ELR (cell line): ENCODE measurements at places on chromosomes 6 and 20.

DNA sequence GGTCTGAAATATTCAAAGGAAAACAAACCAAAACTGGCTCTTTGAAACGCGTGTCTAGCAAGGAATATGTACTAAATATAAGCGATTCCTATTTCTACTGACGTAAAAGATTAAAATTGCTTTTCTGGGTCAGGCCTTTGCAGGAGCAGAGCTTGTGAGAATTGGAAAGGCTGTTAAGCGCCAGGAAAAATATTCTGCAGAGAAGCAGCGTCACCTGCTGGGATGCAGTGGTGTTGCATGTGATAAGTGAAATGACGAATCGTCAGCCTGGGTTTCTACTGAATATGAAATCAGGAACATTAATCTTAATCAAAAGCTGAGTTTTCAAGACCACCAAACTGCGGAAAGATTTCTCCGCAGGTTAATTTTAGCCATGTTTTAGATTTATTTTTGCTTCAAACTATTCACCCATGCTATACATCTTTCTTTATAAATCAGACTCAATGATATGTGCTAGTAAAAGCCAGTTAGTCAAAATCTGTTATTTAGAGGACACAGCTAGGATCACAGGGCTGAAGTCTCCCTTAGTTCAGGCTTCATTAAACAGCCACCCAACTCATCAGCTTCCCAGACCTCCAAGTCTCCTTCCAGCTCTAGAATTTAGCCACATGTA lies 67.4 kb downstream of the ALDH8A1 start:
- DNase-seq, result peak; percentile 59

- no peak for DNase-seq
These were observed 10.7 kb downstream of the GTSF1L start for GRCh38 chr20:43716123-43716522.

- no peak for DNase-seq
These were observed 55.9 kb downstream of the KCNQ5 start for GRCh38 chr6:72677740-72678139.

- no peak for DNase-seq
These were observed 17.6 kb upstream of the OR2J2 start for GRCh38 chr6:29153083-29153482.

DNA sequence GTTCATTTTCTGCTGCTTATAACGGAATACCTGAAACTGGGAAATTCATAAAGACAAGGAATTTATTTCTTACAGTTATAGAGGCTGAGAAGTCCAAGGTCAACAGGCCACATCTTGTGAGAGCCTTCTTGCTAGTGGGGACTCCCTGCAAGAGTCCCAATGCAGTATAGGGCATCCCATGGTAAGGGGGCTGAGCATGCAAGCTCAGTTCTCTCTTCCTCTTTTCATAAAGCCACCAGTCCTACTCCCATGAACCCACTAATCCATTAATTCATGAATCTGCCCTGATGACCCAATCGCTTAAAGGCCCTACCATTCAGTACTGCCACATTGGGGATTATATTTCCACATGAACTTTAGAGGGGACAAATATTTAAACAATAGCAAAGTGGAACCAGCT lies 26.5 kb downstream of the CYB5R4 start:
- no peak for DNase-seq

- no peak for DNase-seq
These were observed 8.5 kb upstream of the MCM3 start for GRCh38 chr6:52293067-52293466.

GRCh38 chr20:40173872-40174271 lies 515.2 kb downstream of the MAFB start:
- no peak for DNase-seq

- DNase-seq, result peak; percentile 74
These were observed 711 bp upstream of the SIRT5 start for GRCh38 chr6:13573669-13574110.

DNA sequence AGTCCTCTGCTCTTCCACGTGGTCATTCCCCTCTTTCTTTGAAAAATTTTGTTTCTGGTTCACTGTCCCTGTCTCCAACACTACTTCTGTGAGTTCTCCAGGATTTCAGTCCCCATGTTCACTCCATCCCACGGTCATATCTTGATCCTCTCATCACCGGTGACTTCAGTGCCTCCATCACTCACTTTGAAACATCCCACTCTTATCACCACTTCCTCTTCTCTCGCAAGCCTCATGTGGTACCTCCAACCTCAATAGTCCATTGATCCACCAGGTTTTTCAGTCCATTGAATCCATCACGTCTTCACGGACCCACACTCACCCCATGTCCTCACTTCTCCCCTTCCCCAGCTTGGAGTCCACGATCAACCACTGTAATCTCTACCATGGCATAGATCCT lies 64.8 kb downstream of the CARMIL1 start:
- no peak for DNase-seq

DNA sequence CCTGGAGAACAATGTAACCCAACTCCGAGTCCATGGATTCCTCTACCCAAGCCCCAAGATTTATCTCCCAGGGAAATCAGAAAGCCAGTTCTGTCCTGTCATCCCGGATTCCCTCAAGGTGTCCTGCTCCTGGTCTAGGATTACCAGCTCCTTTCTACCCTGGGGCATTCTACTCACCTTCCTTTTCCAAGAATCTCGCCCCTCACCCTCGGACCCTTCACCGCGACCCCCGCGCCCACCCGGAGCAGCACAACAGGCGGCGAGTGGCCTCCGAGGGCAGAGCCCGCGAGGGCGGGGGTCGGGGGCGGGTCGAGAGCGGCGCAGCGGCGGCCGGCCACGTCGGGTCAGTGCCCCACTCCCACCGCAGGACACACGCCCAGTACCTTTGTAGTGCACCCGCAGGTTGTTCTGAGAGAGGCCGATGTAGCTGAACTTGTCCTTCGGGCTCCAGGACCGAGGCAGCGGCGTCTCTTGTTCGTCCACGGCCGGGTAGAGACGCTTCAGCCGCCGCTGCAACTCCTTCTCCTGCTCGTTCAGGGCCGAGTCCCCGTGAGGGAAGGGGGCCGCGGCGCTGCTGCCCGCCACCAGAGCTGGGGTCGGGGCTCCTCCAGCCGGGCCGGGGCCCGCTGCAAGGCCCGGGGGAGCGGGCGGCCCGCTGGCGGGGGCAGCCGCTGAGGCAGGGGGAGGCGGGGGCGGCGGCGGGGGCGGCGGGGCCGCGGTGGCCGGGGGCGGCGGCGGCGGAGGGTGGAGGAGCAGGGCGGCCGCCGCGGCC lies 897 bp downstream of the RANBP9 start:
- peak; percentile 52 for DNase-seq

GRCh38 chr6:147837540-147837939 lies 329.1 kb downstream of the SAMD5 start:
- peak; percentile 1 for DNase-seq

- DNase-seq, result peak; percentile 84
These were observed 39.9 kb downstream of the RPRD1B start for GRCh38 chr20:38073307-38074071.

GRCh38 chr6:113695516-113695915 lies 161.6 kb upstream of the MARCKS start:
- DNase-seq, result no peak

DNA sequence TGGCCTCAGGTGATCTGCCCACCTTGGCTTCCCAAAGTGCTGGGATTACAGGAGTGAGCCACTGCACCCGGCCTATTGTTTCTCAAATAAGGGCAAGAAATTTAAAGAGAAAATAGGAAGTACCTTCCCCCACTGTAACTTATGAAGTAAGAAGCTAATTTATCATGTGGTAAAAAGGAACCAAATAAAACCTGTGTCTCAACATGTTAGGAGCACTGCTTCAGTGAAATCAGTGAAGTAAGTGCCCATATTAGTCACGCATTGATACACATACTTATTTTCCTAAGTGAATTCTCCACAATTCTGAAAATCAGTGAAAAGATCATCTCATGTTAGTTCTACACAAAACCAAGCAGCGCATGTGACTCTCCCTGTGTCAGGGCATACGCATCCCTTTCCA lies 14.2 kb upstream of the LPA start:
- DNase-seq, result no peak

- no peak for DNase-seq
These were observed 73.8 kb downstream of the EYA4 start for GRCh38 chr6:133314947-133315346.

DNA sequence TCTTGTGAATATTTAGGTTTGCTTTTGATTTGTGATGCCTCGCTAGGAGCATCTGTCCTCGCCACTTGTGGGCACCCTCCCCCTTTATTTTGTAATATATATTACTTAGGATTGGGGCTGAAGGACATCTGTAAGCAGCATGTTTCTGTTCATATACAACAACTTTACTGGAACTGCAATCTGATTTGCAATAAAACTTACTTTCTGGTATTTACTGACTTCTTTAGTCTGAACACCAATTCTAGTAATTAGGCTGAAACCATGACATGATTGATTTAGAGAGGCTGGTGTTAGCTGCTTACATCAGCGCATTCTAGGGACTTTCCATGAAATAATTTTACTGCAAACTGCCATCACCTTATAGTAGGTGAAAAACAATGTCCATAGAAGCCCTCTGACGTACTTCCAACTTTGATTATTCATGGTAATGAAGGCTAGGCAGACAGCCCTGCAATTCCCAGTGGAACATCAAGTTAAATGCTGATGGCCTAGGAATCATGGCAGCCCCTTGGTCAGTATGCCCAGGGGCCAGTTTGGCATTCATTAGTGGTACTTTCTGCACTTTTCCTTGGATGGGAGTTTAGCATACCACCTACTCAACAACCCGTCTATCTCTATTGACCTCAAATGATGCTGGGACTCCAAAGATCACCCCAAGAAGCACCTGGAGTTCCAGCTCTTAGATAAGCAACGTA lies 132.9 kb upstream of the MCHR2 start:
- DNase-seq, result peak; percentile 5

- no peak for DNase-seq
These were observed 3.9 kb downstream of the MAP7 start for GRCh38 chr6:136546331-136546730.

DNA sequence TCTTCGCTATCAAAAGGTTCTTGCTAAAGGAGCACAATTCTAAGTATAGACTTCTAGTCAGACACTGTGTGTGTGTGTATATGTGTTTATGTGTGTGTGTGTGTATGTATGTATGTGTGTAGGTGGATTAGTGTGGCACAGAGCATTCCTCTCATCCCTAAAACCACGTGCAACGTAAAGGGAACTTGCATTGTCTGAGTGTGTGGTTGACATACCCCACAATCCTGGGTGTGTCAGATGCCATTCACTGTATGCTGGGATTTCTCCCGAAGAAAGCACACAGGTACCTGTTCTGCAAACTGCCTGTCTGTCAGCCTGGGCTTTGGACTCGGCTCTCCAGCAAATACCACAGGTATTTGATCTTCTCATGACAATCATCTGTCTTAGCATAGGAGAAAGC lies 42.3 kb upstream of the TBC1D7 start:
- no peak for DNase-seq
